M059J (cell line): ENCODE measurements at places on chromosomes 1 and 21. TPM values are rescaled to one million over a fixed set of nuclear protein-coding genes. Genes with fewer than 3 reads are reported as not detected.

DNA sequence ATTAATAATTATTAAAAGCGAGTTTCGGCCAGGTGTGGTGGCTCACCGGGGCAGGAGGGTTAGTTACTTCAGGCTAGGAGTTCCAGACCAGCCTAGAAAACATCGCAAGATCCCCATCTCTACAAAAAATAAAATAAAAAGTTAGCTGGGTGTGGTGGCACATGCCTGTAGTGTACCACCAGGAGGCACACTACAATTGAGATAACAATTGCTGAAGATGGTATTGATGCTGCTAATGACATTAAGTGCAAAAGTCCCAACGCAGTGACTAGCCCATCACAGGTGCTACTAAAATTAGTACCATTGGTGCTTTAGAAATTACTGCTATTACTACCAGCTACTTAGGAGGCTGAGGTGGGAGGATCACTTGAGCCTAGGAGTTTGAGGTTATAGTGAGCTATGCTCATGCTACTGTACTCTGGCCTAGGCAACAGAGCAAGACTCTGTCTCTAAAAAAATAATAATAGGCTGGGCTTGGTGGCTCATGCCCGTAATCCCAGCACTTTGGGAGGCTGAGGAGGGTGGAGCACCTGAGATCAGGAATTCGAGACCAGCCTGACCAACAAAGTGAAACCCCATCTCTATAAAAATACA, 156.6 kb downstream of the GREM2 start:
- peak; percentile 21 for DNase-seq

- DNase-seq: no peak
These were observed 16.1 kb upstream of the FMOD start for GRCh38 chr1:203367057-203367456.

GRCh38 chr21:37849506-37850102, 66.7 kb downstream of the KCNJ6 start:
- DNase-seq: peak; percentile 93

- no peak for DNase-seq
These were observed 129.8 kb upstream of the CACNA1E start for GRCh38 chr1:181353526-181353925.

DNA sequence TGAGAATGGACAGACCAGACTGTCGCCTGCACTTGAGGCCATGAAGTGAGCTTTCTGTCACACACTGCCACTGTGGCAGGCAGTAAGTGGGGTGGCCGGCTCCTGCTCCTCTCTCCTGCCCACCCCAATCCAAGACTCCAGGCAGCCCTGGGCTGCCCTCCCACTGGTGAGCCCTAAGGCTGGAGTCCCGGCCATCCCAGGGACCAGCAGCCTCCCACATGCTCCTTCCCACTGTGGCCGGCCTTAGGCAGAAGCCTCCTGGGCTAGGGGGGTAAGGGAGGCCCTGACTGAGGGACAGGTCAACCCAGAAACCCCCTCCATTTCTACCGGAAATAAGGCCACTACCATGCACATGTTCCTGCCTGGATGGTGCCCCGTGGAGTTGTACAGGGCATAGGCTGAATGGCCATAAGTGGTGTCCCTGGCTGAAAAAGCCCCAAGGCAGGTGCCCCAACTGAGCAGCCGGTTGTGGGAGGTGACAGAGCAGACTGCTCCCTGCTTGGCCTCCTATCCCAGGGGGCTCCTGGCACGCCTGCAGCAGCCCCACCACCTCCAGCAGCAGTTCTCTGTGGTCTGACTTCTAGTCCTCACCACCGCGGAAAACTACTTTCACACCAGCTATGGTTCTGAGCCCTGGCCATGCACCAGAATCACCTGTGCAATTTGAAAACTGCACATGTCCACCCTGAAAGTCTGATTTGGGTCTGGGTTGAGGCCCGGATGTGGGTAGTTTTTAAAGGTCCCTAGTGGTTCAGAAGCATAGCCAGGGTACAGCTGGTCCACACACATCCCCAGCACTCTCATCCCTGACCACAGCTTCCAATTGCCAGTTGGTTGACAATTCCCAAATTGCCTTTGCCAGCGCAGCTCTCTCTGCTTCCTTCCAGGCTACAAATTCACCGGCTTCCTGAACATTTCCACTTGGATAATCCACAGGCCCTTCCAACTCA, 1.6 kb upstream of the ARTN start:
- no peak for DNase-seq

GRCh38 chr21:40752125-40752524, 94.8 kb downstream of the DSCAM start:
- no peak for DNase-seq

DNA sequence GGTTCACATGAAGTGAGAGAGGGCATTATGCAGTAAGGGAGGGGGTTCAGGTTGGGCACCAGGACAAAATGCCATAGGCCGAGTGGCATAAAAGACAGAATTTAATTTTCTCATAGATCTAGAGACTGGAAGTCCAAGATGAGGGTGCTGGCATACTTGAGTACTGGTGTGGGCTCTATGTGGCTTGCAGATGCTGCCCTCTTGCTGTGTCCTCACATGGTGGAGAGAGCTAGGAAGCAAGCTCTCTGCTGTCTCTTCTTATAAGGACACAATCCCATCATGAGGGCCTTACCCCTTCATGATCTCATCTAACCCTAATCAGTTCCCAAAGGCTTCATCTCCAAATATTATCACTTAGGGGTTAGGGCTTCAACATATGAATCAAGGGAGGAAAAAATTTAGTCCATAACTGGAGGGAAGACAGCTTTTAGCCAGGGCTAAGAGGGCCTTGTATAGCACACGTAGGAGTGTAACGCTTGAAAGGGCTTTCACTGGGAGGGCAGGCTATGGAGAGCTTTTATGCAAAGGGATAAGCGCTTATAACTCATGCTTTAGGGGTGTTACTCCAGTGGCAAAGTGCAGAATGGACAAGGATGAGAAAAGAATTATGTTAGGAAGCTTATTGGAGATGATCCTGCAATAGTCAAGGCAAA, 64.5 kb downstream of the PLPPR5 start:
- DNase-seq: no peak

DNA sequence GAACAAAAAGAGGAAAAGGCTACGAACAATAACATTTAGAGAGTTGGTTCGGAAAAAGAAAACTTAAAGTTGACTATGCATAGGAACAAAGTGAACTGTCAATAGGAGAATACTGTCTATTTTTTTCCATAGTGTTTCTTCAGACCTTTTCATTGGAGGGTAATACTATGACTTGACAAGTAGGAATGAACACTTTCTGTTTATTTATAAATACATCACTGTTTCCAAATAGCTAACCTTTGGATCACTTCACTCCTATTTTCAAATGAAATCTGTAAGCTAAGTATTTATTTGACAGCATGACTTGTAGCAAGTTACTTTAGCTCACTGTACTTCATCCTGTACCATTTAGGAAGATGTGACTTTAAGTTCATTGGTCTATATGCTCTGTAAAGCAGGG, 221.3 kb downstream of the COL24A1 start:
- DNase-seq: no peak

DNA sequence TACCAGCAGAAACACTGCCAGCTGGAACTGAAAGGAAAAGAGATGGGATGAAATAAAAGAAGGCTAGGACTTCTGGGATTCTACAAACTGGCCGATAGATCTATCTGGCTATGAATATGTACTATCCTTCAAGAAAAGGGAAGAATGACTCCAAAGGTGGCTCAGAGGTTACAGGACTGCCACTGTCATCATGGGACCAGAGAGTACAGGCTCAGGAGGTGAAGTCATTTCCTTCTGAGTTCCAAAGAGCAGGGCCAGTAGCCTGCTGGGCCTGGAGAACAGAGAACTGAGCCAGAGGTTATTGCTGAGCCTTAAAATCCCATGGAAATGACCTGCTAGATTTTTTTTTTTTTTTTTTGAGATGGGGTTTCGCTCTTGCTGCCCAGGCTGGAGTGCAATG, 27.6 kb downstream of the ZNF496 start:
- no peak for DNase-seq

DNA sequence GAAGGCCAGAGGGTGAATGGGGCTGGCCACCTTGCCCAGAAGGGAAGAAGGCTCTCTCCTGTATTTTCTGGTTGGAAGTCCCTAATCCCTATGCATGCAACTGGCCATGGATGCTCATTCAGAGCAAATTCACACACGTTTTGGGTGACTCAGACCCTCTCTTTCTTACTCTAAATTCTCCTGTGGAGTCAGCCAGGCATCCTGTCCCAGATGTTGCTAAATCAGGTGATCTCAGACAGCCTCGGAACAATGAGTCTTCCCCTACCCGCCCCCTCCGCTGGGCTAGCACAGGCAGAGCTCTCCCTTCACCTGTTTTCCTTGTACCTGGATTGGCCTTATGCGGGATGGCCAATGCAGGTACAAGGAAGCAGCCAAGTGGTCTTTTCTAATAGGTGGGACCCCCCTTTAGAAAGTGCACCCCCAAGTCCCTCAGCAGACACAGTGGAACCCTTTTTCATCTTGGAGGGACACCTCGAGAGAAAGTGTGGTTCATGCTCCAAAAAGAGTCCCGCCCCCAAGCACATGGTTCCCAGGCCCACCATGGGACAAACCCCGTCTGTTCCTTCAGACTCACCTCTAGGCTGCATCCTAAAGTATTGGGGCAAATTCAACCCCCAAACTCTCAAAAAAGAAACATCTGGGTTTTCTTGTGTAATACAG, 8.6 kb downstream of the S100A6 start:
- DNase-seq: no peak

DNA sequence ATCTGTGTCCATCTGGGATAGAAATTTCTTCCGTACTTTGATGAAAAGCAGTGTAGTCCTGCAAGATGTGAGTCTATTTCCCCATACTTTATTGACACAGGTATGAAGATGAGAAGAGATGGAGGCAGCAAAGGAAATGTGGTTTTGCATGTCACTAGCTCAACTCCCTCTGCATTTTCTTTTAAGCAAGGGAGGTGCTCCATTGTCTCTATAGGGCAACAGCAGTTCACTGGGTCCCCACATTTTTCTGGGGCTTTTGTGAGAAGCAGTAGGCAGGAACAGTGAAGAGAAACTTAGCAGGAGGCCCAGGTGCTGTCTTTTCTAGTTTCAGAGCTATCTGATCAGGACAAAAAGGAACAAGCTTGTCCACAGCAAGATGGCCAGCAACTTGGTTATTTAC, 37.1 kb downstream of the C21orf91 start:
- DNase-seq: no peak

DNA sequence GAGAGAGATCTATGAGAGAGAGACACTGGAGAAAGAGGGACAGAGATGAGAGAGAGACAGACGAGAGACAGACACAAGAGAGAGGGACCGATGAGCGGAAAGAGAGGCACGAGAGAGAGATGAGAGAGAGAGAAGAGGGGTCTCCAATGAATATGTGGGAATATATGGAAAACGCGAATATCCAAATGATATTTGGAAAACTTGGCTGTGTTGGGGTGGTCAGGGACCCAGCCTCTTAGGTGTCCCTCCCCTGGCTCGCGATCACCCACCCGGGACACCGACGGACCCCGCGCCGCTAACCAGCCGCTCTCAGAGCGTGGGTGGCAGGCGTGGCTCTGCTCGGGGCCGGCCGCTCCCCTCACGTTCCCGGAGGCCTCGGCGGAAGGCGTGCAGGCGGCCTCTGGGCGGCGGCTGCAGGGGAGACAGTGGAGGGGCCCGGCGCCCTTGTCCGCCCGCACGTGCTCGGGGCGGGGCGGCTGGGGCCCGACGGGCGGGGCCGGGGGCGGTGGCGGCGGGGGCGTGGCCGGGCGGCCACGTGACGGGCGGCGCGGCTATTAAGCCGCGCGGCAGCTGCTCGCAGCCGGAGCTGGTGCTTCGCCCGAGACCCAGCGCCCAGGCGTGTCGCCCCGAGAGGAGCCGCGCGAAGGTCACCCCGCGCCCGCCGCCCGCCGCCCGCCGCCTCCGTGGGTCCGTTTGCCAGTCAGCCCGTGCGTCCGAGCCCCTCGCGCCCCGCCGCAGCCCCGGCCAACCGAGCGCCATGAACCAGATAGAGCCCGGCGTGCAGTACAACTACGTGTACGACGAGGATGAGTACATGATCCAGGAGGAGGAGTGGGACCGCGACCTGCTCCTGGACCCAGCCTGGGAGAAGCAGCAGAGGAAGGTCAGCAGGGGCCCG, at the start of gene ACTN2:
Gene ACTN2, plus strand, starts transcription at position 583 of the 898 bp plus-strand sequence. Its CDS starts 175 bp downstream, at position 758.
- DNase-seq: no peak

DNA sequence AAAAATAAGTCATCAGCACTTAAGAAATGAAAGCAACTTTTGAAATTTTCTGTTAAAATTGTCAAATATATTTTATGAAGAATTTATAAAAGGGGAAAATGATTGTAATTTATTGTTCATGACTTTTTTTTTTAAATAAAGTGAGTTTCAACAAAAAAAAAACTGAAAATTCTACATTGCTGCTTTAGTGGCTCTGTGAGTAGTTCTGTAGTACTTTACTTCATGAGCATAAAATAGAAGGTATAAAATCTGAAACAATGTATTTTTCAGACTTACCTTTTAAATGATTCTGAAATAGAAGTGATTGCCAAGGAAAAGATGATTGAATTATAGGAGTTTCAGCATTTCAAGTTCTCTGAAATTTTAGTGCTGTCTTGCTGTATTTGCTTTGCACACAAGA, 13.8 kb downstream of the PDIK1L start:
- no peak for DNase-seq

DNA sequence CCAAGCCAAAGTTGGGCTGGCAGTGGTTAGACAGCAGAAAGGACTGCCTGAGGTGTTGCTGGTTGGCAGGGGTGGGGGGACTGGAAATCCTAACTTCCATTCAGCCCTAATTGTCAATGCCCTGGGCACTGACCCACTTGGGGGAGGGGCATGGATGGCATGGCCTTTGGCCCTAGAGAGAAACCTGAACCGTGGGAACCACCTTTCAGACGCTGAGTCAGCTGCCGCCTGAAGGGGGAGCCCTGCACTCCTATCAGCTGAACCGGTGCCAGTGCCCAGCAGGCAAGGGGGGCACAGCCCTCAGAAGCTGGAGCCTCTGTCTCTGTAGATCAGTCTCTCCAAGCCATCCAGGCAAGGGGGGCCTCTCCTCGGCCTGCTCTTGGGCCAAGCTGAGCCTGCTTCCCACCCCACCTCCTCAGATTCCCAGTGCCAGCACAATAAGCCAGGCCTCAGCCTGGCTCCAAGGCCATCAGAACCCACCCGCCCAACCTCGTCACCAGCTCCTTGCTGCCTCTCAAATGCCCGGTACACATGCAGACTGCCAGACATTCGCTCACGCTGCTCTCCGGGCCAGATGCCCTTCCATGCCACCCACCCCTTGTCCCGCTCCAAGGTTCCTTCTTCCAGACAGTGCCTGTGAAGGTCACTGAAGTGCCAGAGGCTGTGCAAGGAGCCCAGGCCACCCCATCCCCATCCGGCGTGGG, 11.6 kb downstream of the TINAGL1 start:
- peak; percentile 64 for DNase-seq

GRCh38 chr1:199898654-199899053, 128.9 kb upstream of the NR5A2 start:
- peak; percentile 24 for DNase-seq

Gene KIF14
- 17.1 and 19.3 TPM in 2 replicates for total RNA-seq

Gene CSF3R
- not detected in 2 replicates for total RNA-seq
